Bronchial epithelial cell (primary cell): ENCODE measurements at places on chromosomes 6 and 20. TPM values are rescaled to one million over a fixed set of nuclear protein-coding genes. Genes with fewer than 3 reads are reported as not detected.

DNA sequence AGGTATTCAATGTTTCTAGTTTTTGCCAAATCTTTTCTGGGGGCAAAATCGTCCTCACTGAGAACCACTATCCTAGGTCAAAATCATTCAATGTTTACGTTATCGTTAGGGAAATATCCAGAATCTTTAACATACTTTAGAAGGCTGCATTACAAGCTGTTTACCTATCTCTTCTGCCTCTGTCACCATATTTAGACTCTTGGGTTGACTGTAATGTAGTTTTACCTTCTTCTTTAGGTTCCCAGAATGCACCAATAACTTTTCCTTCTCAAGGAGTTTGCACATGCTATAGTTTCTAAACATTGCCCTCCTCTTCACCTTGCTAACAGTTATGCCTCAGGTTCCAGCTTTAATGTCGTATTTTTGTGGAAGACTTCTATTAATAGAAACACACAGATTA is 1185.5 kb upstream of the ADGRB3 start:
- DNase-seq = no peak

DNA sequence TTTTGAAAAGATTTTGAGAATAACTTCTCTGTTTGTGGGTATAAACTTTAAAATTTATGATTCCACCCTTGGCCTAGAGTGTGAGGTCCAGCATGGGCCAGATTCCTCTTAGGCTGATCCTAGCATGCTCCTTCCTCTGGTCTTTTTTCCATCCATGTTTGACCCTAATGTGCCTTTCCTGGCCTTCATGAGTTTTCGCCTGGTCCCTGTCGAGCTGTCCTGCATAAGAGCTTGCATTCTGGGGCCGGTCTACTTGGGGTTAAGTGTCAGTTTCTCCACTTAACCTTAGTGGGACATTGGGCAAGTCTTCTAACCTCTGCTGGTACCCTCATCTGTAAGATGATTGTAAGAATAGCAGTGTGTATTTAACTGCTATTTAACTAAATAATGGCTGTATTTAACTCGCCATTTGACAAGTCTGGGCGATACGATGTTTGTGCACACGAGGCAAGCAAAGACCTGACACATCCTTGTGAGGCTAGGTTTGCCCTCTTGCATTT is 40.7 kb upstream of the TAGAP start:
- DNase-seq = peak; percentile 50

DNA sequence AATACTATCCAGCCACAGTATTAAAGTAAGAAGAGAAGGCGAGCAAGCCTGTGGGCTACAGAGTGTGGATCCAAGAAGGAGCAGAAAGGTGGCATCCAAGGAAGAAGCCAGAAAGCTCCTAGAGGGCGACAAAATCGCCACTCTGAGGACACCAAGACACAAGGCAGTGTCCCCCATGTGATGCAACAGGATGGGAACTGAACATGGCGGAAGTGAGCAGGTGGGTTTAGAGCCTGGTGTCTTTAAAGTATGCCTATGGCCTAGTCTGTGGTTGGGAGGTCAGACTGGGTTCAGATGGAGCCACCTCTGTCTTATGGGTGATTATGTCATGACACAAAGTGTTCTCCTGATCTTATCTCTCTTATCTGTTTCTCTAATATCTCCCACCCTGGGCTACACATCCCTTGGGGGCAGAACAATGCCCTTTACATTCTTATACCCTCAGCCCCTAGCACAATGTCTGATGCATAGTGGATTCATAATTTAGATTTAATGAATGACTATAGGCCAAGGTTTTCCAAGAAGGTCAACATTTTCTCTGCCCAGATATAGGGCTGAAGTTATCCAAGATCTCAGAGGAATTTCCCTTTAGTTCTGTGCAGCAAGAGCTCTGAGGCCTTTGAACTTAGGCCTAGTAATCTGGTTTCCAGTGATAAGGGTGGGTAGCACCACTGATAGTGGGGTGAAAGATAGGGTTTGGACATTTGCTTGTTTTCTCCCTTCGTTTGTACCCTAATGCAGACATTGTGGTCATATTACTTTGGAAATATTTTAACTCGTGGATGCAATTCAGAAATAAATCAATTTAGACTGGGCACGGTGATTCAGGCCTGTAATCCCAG is 167.3 kb upstream of the AKIRIN2 start:
- no peak for DNase-seq

DNA sequence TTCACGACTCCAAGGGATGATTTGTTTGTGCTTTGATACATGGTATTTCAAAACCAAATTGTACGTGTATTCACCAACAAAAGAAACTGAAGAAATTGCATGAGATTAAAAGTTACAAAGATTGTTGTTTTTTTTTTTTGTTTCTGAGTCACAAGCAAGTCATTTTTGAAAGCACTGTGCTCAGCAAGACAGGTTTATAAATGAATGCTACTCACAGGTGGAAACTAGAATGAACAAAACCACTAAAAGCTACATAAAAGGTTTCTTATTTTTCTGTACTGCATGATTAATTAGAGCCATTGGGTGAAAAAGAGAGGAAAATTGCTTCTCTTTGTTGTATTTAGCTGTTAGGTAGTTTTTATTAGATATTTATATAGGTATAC is 90.2 kb upstream of the RIPOR2 start:
- DNase-seq = peak; percentile 70

DNA sequence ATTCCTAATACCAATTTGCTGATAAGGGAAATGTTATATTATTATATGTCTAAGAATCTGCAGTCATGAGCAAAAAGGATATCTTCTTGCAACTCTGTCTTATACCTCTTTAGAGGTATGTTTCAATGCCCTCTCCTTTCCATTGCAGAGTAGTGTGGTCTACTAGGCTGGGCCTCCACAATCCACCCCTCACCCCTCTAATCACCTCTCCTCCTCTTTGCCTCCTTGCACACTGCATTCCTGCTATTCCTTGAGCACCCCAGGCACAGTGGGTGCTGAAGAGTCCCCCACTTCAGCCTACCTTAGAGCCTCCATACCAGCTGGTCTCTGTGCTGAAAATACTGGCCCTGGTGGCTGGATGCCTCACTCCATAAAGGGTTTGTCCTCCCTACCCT is 26.9 kb downstream of the ARMC2 start:
- no peak for DNase-seq

DNA sequence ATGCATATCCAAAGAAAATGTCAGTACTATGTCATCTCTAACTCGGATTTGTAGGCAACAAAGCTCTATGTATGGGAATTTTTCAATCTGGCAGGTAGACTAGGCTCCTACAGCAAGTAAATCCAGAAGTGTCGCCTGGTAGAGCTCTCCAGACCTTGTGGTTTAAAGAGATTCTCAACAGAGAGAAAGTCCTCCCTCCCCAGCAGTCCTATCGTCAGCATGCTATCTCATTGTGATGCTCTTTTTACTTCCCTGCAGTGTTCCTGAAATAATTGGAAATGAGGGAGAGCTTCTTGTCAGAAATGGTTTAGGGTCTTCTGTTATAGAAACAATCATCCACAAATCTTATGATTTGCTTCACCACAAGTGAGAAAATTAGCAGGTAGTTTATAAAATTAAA is 395.4 kb downstream of the FRK start:
- no peak for DNase-seq

GRCh38 chr6:56043761-56044160 is 168.4 kb upstream of the BMP5 start:
- no peak for DNase-seq

DNA sequence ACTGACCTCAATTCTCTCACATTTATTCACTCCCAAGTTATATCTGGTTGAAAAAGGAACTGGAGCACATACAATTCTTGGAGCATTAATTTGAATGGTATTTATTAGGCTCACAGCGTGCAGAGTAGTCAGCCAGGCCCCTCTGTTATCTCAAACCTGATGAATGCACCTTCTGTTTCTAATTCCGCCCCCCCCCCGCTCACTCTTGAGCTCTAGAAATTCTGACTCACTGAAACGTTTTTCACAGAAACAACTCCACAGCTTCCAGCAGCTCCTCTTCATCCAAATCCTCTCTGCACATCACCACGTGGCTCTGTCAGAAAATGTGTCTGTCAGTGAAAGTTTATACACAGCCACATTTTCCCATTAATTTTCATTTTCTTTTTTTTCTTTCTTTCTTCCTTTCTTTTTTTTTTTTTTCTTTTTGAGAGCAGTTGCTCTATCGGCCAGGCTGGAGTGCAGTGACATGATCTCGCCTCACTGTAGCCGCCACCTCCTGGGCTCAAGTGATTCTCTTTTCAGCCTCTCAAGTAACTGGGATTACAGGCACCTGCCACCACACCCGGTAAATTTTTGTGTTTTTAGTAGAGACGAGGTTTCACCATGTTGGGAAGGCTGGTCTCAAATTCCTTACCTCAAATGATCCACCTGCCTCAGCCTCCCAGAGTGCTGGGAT is 109.4 kb downstream of the TBXT start:
- DNase-seq = no peak

GRCh38 chr6:43489277-43490072 is 12.1 kb downstream of the TJAP1 start:
- DNase-seq = no peak

GRCh38 chr6:52543729-52544601 is 32.9 kb downstream of the TRAM2 start:
- peak; percentile 44 for DNase-seq

GRCh38 chr6:159097256-159097655 is 52.5 kb upstream of the TAGAP start:
- DNase-seq = no peak

GRCh38 chr20:50062006-50062838 is 50.7 kb downstream of the UBE2V1 start:
- no peak for DNase-seq

GRCh38 chr20:48193627-48194425 is 408.5 kb upstream of the SULF2 start:
- no peak for DNase-seq

DNA sequence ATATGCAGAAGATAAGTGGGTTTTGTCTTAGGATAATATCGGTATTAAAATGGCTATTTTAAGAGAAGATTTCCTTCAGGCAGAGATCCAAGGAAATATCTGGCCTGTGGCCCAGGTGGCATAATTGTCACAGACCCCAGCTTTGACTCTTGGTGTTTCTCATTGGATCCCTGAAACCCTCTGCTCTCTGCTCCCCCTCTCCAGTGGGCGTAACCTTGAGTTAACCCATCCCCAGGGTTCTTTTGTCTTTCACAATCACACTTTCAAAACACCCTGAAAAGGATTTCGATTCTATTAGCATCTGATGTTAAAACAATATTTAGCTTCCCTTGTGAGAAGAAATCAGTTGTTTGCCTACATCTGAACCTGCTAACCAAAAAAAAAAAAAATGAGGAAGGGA is 7.2 kb downstream of the SSTR4 start:
- DNase-seq = no peak

The MOG gene
- not detected in 2 replicates for total RNA-seq

The PNLDC1 gene
- total RNA-seq = 0.13 and 0.26 TPM in 2 replicates
